ENCODE measurements at places on chromosomes 11 and 22. TPM values are rescaled to one million over a fixed set of nuclear protein-coding genes. Genes with fewer than 3 reads are reported as not detected.

TMEM126A gene
- 33.7 TPM for total RNA-seq

MYBPC3 gene
- not detected for total RNA-seq

TMEM123 gene
- total RNA-seq = 82.3 TPM

HTR3A gene
- 6.5 TPM for total RNA-seq

DMC1 gene
- 7.1 TPM for total RNA-seq

PIK3IP1 gene
- 1.3 TPM for total RNA-seq

DNA sequence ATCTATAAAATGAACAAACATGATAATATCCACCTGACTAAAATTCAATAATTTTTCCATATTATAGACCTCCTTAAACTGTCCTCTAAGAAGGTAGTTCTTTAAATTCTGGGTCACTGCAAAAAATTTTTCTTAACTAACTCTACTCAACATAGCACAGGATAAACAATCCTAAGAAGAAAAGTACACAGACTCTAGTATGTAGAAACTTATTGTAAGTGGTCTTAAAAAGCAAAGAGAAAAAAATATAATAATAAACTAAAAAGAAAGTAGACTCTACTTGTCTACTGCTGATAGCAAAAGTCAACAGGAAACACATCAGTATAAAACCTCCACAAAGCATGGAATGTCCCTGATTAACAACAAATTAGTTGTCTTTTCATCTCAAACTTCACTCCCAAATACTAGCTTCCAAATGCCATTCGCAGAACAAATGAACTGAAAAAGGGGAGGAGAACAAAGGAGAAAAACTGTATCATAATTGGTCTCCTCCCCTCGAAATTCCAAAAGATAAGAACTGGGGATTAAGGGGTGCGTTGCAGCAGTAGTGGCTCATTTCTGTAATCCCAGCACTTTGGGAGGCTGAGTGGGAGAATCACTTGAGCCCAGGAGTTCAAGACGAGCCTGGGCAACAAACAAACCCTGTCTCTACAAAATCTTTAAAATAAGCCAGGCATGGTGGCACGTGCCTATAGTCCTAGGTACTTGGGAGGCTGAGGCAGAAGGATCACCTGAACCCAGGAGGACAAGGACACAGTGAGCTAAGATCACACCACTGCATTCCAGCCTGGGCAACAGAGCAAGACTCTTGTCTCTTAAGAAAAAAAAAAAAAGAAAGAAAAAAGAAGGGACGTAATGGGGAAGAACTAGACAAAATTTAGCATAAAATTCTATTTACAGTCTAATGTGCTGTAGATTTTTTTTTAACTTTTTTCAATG lies 6.5 kb downstream of the FCHSD2 start:
- H3K27me3 ChIP-seq = no peaks in the 10 kb centered on the region
- no peak overlapping the region for H3K4me3 ChIP-seq
- no peaks in the 10 kb centered on the region for H3K36me3 ChIP-seq
- H3K4me1 ChIP-seq = no peaks in the 10 kb centered on the region
- H3K27ac ChIP-seq = no peak overlapping the region
- DNase-seq = no peak

GRCh38 chr11:118530683-118531596 lies at the start of gene TMEM25:
TMEM25 (plus strand) TSS chr11:118531192; CDS start chr11:118531802, 610 bp downstream.
- peaks cover 14% of the 10 kb centered on the region for H3K4me1 ChIP-seq
- no peak within 1 kb of the TSS for H3K27ac ChIP-seq
- no peaks in the 10 kb centered on the region for H3K36me3 ChIP-seq

DNA sequence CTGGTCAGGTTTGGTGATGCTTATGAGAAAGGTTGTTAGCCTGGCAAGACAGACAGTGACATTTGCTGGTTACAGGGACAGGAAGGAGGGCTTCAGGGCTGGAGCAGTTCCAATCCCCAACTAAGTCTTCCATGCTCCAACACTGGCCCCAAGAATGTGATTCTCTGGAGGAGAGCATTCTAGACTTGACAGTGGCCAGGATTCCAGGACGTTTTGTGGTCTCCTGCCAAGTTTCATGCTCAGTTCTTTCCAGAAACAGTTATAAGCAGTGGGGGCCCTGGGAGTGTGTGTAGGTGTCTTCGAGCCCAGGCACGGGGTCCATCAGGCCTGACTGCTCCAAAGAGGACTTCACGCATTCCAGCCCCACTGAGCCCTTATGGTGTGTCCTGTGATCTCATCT lies 8.9 kb upstream of the GRK3 start:
- DNase-seq = no peak
- H3K27me3 ChIP-seq = no peaks in the 10 kb centered on the region
- H3K4me3 ChIP-seq = no peak overlapping the region
- H3K27ac ChIP-seq = no peak overlapping the region

DNA sequence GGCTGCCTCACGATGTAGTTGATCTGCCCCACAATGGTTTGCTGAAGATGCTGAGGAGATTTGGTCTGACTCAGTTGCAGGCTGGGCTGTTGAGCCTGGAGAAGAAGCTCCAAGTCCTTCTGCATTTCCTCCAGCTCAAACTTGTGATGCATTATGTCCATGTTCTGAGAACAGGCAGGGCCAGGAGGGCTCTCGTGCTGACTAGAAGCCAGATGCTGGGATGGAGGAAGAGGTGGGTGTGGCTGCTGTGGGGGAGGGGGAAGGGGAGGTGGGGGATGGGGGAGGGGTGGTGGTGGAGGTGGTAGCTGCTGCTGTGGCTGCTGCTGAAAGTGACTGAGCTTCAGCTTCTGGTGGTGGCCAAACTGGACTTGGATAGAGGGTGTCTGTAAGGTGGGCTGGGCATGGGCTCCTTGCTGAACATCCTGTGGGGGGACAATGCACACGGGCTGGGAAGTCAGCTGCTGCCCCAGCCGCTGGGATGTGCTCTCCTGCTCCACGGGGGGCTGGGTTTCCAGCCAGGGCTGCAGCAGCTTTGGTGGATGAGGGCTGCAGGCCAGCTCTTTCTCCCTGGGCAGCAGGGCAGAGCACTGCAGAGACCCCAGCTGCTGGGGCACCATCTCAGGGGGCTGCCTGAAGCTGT lies 42.1 kb downstream of the TRIM66 start:
- no peak for DNase-seq
- H3K4me3 ChIP-seq = no peak overlapping the region
- H3K4me1 ChIP-seq = peaks cover 4% of the 10 kb centered on the region

DNA sequence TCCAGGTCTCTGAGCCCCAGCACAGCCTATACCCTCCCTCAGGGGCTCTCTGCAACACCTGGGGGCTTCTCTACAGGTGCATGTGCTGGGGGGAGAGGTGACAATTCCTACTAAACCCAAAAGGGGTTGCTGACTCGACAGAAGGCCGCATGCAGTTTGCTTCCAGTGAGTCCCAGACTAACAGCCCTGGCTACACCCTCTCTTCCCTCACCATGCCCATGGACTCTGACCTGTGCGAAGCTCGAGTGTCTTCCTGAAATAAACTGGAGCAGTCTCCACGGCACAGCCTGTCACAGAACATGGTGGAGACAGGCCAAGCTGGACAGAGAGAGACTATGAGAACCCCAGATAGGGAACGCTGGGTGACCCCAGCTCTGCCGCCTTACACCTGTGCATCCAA lies 16.6 kb downstream of the PLEKHA7 start:
- no peak overlapping the region for H3K4me3 ChIP-seq
- no peak for DNase-seq

DNA sequence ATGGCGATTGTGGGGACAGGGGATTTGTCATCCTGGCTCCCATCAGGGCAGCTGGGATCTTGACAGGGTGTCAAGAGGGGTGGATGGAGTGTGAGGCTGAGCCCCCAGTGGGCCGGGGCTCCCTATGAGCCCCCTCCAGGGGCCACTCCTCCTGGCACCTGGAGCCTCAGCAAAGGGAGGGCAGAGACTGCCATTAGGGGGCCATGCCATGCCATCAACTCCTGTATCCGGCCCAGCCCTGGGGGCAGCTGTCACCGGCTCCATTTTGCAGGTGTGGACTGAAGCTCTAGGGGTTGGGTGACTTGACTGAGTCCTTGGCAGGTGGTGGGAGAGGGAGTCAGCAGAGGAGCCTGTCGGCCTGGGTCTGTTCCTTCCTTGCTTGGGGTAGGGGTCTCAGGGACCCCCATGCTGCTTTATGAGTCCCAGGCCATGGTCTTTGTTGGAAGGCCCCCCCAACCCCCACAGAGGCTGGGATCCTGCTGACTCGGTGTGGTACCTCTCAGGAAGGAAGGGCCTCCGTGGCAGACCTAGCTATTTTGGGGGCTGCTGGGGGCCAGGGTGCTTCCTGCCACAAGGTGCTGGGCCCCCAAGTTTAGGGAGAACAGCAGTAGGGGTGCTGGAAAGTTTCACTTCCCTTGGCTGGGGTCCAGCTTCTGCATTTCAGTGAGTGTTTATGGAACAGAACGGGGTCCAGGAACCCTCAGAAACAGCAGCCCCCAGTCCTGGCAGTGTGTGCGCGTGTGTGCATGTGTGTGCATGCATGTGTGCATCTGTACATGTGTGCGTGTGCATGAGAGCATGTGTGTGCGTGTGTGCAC lies 1.5 kb downstream of the ACY3 start:
- no peaks in the 10 kb centered on the region for H3K36me3 ChIP-seq
- DNase-seq = no peak
- H3K27me3 ChIP-seq = no peaks in the 10 kb centered on the region
- H3K4me3 ChIP-seq = no peak overlapping the region
- peaks cover 9% of the 10 kb centered on the region for H3K4me1 ChIP-seq

DNA sequence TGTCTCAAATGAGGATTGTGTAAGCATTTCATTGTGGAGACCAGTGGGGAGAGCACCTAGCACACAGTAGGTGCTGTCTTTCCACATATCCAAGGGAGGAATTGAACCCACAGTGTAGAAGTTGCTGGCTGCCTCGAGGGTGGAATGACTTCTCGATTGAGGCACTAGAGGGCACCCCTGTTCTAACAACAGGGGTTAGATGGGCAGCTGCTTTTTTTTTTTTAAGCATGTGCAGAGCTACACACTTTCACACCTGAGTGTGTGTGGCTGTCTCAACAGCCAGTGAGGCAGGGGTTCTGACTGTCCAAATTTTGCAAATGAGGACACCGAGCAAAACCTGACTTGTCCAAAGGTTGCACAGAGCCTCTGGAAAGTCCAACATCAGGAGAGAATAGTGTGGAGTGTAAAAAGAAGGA lies 118.2 kb upstream of the CRYBB3 start:
- no peaks in the 10 kb centered on the region for H3K27me3 ChIP-seq
- H3K36me3 ChIP-seq = no peaks in the 10 kb centered on the region
- no peak for DNase-seq
- H3K27ac ChIP-seq = no peak overlapping the region

DNA sequence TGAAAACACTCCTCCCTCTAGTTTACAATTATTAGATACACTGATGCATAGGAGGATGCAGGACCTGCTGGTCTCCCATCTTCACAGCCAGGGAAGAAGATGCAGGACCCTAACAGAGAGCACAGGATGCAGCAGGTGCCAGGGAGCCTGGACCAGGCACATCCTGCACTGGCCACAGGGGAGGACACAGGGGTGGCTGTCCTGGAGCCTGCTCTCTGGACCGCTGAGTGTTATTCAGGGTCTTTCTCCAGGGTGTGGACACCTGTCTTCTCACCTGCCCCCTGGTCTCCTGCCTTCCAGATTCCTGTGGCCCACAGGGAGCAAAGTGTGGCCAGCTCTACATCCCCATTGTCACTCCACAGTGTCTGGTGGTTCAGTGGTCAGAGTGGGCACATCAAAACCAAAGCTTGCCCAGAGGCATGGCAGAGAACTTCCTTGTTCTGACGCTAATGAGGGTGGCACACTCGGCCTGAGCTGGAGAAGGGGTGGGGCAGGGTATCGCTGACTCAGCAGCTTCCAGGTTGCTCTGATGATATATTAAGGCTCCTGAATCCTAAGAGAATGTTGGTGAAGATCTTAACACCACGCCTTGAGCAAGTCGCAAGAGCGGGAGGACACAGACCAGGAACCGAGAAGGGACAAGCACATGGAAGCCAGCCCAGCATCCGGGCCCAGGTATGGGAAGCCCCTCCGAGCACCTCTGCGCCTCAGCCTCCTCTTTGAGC lies at the start of gene APOBEC3A:
Gene APOBEC3A (plus strand): TSS at position 564 of the 725 bp plus-strand sequence. CDS start 83 bp downstream, at position 647.
- H3K4me3 ChIP-seq = no peak within 1 kb of the TSS
- DNase-seq = no peak
- H3K27ac ChIP-seq = no peak within 1 kb of the TSS
- no peaks in the 10 kb centered on the region for H3K27me3 ChIP-seq
- no peaks in the 10 kb centered on the region for H3K36me3 ChIP-seq

DNA sequence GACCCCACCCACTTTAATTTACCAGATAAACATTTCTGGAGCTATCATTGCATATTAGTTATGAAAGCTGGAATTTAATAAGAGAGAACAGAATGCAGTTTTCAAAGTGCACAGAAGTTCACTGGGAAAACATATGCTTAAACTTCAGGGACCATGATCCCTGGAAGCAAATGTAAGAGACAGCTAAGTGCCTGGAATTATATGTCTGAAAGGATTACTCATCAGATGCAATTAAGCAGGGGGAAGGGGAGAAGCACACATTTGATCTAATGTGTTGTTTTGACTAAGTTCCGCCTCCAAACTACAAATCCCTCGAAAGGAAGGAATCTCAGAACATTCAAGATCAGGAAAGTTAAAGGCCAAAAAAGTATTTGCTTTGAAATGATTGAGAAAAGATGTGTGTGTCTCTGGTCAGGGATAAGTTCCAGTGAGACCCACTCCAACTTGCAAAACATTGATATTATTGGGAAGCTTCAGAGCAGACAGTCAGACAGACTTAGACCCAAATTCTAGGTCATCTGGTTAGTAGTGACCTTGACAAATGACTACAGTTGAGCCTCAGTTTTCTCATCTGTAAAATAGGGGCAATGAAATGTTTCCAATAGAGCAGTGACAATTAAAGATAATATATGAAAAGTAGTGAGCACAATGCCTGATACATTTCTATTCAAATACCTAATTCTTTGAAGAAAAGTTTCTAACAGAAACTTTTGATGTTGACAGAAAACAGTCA lies 147.6 kb downstream of the ME3 start:
- H3K27me3 ChIP-seq = no peaks in the 10 kb centered on the region
- no peaks in the 10 kb centered on the region for H3K36me3 ChIP-seq
- H3K4me1 ChIP-seq = no peaks in the 10 kb centered on the region
- H3K4me3 ChIP-seq = no peak overlapping the region
- DNase-seq = no peak

DNA sequence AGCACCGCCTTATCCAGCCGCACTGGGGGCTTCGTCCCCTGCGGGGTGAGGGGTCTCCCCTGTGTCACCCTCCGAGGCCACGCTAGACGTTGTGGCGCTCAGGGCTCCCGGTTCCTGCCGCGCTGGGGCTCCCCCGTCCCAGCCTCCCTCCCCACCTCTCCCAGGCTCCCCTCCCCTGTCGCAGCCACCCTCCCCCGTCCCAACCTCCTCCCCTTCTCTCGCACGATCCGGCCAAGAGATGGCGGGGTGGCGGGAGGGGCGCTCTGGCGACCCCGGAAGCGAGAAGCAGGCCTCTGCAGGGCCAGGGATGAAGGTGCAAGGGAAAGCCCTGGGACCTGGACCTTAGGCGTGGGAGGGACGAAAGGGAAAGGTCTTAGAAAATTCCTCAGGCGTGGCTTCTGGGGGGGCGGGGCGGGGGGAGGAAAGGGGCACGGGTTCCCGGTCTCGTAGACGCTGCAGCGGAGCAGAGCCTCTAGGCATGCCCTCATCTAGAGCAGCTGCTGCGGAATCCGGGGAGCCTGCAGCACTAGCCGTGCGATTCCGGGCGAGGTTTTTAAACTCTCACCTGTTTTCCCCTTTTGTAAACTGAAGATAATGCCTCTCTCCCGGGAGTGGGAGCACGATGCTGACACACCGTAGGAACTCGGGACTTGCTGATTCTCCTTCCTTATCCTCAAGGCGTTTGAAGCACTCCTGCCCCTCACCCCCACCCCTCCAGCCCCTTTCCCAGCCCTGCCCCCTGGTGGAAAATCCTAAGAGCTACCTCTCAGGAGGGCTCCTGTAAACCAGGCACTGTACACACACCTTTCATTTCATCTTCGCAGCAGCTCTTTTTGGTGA lies 14.4 kb downstream of the KCNJ5 start:
- H3K27ac ChIP-seq = no peak overlapping the region
- peaks cover 64% of the 10 kb centered on the region for H3K27me3 ChIP-seq
- DNase-seq = no peak
- no peaks in the 10 kb centered on the region for H3K36me3 ChIP-seq
- H3K4me3 ChIP-seq = peak overlapping the region; percentile 51
- H3K4me1 ChIP-seq = peaks cover 22% of the 10 kb centered on the region
